ENCODE measurements at places on chromosomes 7 and 10.

GRCh38 chr10:3493621-3494020, 291.4 kb downstream of the KLF6 start:
- DNase-seq: no peak

GRCh38 chr7:39845006-39845405, 105.0 kb upstream of the CDK13 start:
- peak; percentile 58 for DNase-seq

DNA sequence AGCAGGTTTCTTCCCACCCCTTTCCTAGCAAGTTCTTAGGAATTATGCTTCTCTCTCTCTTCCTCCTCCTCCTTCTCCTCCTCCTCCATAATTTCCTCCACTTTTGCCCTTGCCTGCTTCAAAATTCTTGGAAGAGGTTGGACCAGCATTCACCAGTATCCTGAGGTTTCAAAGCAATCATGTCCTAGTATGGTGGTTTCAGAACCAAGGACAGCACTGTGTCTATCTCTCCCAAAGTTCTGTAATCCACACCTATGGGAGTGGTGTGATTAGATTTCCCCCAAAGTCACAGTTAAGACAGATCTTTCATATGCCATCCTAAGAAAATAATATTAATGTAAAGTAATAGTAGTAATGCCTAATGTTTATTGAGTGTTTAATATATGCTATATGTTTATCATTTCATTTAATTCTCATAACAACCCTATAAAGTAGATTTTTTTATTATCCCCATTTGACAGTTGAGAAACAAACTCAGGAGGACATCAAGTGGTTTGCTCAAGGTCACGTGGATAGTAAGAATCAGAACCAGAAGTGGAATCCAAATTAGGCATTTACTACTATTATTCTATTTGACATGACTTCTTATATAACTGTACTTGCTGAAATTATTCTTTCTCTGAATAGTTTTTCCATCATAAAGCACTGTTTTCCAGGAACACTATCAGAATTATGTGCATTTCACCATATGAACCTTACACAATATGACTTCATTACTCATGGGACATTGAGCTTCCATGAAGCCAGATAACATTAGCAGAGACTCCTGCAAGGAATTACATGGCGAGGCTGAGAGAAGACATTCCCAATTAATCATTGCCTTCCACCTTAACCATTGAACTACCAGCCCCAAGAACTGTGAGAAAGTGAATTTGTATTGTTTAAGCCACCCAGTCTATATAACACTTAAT, 91.4 kb downstream of the IPMK start:
- DNase-seq: peak; percentile 28

- DNase-seq: no peak
These were observed 456.4 kb upstream of the PFKP start for GRCh38 chr10:2610946-2611345.

- no peak for DNase-seq
These were observed 415.2 kb upstream of the ZMIZ1 start for GRCh38 chr10:78653555-78653954.

- DNase-seq: no peak
These were observed 57.7 kb upstream of the EGR2 start for GRCh38 chr10:62873866-62874265.

DNA sequence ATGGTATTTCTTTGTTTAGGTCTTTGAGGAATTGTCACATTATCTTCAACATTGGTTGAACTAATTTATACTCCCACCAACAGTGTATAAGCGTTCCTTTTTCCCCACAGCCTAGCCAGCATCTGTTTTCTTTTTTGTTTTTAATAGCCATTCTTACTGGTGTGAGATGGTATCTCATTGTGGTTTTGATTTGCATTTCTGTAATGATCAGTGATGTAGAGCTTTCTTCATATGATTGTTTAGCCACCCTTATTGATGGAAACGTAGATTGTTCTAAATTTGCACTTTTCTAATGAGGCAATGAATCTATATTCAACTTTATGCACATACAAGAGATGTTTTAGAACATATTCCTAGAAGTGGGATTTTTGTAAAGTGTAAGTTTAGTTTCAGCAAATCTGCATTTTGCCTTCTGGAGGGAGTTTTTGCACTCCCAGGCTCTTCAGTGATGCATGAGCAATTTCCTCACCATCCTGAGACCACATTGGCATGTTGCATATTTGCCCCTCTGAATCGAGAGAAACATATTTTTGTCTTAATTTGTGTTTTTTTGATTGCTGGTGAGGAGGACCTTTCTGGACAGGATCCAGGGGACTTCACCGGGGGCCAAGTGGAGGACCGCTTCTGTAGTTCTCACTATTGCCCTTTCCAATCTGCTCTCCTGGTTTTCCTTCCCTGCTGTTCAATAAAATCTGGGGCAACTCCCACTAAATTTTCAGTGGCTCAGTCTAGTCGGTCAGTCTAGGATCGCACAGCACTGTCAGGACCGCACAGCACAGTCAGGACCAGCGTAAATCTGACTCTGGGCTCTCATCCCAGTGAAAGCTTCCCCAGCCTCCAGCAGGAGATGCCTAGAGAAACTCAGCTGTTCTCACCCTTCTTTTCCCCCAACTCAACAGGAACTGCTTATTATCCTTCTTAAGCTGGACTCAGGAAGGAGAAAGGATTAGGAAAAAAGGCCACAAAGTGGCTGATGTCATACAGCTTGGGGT, 157.0 kb downstream of the PTPN20 start:
- DNase-seq: no peak

DNA sequence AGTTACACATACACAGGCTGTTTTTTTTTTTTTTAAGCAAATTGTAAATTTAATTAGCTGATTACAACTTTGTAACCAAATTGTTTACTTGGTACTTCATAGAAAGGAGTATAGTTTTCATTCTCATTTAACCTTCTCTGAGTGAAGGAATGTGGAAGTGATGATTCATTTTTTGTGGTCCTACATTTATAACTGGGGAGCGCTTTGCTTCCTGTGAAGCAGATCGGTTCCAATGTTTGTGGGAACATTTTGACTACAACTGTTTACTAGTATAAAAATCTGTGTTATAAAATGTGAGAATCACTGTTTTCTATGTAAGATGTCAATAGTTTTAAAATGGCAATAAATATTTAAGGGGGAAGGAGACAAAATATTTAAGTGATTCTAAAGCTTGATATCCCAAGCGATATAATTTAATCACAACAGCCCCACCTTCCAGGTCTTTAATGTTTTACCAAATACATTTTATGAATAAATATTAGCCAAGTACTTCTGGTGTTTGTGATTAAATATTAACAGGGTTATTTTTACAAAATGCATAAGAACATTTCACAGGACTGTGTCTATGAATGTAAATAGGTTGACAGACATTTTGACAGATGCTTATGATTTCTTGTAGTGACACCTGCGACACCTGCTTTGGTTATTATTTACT, 57.1 kb downstream of the NXPH1 start:
- no peak for DNase-seq

GRCh38 chr10:25766687-25767221, 167.3 kb upstream of the MYO3A start:
- no peak for DNase-seq

DNA sequence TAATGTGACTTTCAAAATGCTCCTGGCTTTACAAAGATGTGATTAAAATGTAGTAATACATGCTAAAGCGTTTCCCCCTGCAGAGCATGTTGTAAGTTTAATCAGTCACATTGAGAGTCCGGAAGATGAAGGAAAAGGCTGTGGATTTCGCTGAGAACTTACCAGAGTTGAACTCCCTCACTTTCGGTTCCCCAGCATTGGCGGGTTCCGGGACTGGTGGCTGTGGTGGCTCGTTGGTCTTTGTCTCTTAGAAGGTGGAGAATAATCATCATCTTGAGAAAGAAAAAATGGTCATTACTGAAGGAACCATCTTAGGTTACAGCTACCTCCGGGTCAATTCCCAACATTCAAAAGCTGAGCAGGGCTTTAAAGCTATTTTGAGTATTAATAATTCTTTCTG, 9.6 kb upstream of the NUPR2 start:
- no peak for DNase-seq

- DNase-seq: peak; percentile 83
These were observed 434.3 kb upstream of the SEMA3D start for GRCh38 chr7:85620936-85621685.

GRCh38 chr7:36979810-36980248, 255.5 kb upstream of the AOAH start:
- no peak for DNase-seq

- no peak for DNase-seq
These were observed 3.4 kb downstream of the PRXL2A start for GRCh38 chr10:80411681-80412220.

- no peak for DNase-seq
These were observed 122.2 kb downstream of the NPY start for GRCh38 chr7:24406053-24406788.

GRCh38 chr10:30536578-30536977, 93.0 kb downstream of the LYZL2 start:
- no peak for DNase-seq

- no peak for DNase-seq
These were observed 849.8 kb upstream of the SORCS1 start for GRCh38 chr10:108014145-108014901.

- peak; percentile 6 for DNase-seq
These were observed 30.4 kb downstream of the ZNF783 start for GRCh38 chr7:149292462-149292823.

GRCh38 chr7:24727154-24728120, 29.8 kb downstream of the GSDME start:
- DNase-seq: no peak

GRCh38 chr7:143492043-143492471, 14.4 kb downstream of the TAS2R41 start:
- peak; percentile 76 for DNase-seq

GRCh38 chr7:127895814-127896280, 135.4 kb downstream of the LRRC4 start:
- DNase-seq: no peak
